NCI-H524 treated with DMSO at 0.1 percent for 48 hours (cell line): ENCODE measurements at places on chromosomes 3 and 15.

DNA sequence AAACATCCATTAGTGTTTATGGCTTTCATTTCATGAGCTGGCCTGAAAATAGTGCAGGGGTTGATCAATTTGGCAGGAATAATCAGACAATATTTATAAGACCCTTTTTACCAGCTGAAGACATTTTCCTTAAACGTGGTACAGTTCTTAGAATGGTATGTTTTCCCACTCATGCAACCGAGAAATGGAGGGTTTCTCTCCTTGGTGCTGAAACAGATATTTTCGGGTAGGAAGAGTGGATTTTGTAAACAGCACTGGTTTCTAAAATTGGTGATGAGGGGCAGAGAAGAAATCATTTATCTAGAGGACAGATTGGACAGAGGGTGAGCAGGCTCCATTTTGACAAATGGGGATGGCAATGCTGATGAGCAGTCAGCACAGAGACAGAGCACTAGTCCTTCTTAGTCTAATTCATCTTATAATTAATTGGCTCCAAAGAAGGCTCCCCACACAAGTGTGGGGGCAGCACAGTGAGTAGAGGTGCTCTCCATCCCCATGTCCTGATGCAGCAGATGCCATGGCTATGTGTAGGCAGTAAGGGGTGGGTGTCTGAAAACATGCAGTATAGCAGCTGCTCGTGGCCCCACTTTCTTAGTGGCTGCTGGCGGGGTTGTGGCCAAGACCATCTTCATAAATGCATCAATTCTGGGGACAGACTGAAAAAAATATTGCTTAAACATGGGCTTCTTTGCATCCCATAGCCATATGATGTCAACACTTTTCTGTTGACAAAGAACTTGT lies 18.1 kb upstream of the SLC7A14 start:
- DNase-seq, result no peak

GRCh38 chr3:129196601-129197000 lies 12.9 kb upstream of the CNBP start:
- DNase-seq, result no peak

DNA sequence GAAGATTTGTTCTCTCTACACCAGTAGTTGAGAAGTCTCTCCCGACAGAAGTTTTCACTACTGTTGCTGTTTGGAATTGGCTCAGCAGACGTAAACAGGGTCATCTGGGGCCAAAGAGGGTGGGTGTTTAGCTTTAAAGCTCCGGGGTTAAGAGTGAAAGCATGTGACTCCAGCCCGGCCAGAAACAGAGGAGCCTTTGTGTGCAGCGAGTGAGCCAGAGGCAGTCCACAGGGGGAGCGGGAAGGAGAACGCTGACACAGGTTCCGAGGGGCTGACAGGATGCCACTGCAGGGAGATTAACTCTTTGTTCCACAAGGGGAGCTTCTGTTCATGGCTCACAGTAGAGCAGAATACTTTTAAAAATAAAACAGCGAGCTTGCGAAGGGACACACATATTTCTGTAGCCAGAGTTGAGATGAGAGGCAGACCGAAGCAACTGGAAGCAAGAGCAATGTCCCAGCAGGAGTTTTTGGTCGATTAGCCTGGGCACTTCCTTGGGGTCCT lies 26.9 kb downstream of the BMF start:
- DNase-seq, result no peak

DNA sequence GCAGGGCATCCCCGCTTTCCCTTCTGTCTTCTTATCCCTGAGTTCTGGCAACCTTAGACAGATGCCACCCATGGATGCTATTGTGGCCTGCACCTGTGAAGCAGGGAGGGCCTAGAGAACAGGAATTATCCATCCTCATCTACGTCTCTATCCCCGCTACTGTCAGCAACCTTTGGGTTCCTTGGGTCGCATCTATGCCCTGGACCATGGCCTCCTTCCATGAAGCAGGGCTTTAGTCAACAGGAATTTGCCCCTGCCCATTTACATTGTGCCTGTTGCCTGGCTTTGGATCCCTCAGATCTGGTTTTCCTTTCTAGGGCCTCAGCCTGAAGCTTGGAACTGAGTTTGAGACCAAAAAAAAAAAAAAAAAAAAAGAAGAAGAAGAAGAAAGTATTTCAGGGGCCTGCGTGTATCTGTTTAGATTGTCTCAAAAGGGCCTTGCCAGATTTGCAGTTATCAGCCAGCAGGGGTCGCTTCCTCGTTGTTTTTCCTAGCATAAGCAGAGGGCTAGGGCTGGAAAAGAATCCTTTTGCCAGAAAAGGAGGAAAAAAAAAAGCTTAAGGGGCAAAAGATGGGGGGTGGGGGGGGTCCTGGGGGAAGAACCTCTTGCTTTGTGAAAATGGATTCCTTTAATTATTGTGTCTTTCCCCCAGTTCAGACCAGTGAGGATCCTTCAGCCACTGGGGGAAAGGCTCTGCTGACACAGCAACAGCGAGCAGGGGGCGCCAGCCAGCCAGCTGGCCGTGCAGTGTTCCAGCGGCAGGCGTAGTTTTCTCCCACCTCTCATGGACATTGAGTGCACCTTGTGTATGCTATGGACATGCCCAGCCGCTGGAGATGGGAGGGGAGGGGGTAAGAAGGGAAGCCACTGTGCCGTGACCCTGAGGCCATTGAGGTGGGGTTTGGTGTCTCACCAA lies 65.7 kb upstream of the ALDH1L1 start:
- DNase-seq, result no peak

- DNase-seq, result no peak
Observed at GRCh38 chr3:46932455-46933225, 43.9 kb downstream of the CCDC12 start.

GRCh38 chr3:131892331-131892730 lies 142.5 kb downstream of the CPNE4 start:
- no peak for DNase-seq

DNA sequence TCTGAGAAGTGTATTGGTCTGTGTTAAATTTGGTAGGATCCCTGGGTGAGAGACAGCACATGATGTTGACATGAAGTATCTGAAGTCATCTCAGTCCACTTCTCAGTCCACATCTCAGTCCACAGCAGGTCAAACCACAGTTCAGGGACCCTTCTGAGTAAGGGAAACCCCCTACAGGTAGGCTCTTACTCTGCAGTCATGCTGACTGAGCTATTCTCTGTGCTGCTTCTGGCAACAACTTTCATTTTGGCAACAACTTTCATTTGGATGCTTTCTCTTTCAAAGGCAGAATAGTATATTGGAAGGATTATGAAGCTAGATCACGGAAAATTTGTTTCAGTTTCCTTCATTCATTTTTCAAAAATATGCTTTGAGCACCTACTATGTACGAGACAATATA lies 178.2 kb upstream of the GOLIM4 start:
- DNase-seq, result no peak

GRCh38 chr3:134802428-134803050 lies 7.5 kb downstream of the EPHB1 start:
- DNase-seq, result no peak

DNA sequence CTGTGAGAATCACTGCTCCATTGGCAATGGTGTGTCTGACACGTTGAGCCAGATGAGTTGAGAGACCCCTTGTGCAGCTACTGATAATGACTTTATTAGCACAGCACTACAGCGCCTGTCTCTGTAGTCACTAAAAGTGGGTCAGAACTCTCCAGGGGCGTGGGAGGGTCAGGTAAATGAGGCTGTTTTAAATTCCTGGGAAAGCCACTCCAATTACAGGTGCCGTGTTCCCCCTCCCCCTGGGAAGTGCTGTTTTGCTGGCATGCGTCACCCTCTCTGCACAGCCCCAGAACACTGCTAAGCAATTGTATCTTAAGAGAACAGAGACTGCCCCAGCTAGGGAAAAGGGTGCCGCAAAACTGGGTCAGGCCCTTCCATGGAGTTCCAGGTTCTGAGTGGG lies 21.5 kb upstream of the CPNE9 start:
- no peak for DNase-seq

- DNase-seq, result no peak
Observed at GRCh38 chr3:113005611-113006010, 14.8 kb downstream of the GTPBP8 start.

- no peak for DNase-seq
Observed at GRCh38 chr3:156769721-156770654, 56.2 kb upstream of the LEKR1 start.

DNA sequence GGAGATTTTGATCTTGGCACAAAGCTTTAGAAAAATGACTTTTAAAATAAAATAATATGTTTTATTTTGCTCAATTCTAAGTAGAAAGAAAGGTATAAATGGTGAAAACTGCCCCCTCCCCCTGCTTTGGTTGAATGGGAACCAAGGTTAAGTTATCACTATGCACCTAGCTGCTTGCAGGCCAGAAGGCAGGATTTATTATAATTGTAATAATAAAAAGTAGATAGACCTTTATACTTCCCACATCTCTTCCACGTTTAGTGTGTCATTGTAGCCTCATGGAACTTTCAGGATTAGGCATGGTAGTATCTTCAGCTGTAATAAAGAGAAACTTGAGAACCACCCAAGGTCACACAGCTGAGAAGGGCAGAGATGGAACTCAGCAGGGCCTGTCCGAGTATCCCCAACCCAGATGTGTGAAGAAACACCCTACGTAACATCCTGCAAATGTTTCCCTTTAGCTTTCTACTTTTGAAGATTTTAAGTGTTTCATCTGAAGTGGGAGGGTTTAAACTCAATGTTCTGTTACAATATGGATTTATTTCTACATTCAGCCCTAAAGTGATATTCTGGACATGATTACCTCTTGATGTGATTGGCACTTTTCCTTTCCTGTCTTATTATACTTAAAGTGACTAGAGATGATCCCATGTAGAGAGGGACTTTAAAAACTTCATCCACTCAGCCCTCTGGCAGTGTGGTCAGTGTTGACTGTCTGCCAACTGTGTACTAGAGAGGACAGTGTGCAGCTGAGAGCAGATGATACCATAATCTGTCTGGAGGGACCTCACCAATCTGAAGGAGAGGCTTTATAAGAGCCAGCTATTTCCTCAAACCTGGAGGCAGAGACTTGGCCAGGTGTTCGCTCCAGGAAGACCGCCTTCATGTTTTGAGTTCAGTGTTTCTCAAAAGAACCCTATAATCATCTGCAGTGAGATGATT lies 282.5 kb upstream of the TRIM42 start:
- peak; percentile 42 for DNase-seq

- no peak for DNase-seq
Observed at GRCh38 chr15:100355342-100355741, 13.6 kb upstream of the ADAMTS17 start.

DNA sequence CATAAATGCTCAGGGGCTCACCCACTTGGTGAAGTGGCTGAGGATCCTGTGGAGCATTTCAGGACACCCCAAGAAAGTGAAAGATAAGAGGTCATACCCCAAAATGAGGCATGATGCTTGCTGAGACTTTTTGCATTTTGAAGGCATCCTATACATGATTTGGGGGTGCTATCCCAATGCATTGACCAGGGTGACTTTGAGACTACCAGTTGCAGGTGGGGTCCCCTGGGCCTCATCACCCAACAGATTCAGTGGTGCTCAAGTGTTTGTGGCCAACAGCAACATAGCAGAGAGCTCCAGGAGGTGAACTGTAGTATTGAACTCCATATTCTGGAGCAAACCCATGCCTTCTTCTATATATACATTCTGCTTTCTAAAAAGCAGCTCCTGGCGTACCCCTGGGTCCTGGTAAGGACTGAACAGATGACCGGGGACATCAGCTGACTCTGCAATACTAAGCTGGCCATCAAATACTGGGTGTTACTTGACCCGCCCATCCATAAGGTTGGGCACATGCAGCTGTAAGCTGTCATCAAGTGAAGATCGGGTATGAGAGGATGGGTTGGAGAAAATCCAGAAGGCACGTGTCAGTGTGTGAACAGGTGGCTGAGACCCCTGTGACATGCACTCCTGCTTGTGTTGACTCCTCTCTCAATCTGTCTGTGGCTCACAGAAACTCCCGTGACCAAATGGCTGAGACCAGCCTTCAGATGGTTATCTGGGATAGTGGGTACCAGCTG lies 143.3 kb downstream of the KLF13 start:
- DNase-seq, result peak; percentile 91

GRCh38 chr3:176491084-176491483 lies 706.2 kb downstream of the TBL1XR1 start:
- no peak for DNase-seq

- no peak for DNase-seq
Observed at GRCh38 chr3:115986555-115987207, 363.4 kb downstream of the GAP43 start.

DNA sequence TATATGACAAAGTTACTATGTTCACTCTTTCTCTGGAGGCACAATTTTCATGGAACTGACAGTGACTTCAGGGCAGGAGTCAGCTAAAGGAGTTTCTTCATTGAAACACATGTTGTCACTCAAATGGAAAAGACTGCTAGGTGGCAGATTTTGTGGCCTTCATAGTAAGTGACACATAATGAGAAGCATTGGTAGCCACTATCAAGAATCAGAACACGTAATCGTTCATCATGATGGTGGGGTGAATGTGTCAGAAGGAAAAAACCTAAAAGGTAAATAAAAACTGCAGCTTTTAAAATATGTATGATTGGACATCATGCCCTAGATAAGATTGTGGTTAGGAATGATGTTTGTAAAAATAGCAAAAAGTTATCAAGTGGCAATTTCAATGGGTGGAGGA lies 1491.0 kb downstream of the SI start:
- no peak for DNase-seq

GRCh38 chr15:98612490-98613110 lies 35.7 kb upstream of the IGF1R start:
- no peak for DNase-seq

DNA sequence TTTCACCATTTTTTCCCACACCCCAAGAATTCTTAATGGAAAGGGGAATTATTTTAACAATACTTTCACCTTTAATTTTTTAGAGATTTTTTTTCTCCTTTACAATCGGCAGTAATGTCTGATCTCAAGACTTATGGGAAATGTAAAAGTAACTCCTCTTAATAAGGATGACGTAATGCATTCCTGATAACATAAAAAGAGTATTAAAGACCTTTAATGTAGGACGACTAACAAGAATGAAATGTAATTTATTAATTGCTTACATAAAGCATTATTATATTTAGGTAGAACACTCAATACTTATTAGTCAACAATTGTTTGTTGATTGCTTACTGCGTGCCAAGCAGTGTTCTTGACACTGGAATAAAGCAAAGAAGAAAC lies 416.8 kb upstream of the NAALADL2 start:
- no peak for DNase-seq

DNA sequence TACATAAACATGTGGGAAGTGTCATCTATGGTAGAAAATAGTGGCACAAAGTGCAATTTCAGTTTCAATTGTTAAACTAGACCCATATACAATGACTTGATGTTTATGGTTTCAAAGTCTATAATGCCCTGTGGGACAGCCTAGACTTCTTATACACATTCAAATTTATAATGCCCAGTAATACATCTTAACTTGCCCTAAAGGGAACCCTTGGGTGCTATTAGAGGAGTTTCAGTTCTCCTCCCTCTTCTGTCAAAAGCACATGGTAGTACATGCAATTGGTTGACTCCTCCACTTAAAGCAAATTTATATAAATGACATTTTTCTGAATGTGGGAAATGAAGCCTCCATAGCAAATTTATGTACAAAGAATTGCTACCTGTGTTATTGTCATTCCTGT lies 30.2 kb upstream of the OR5K4 start:
- no peak for DNase-seq

GRCh38 chr3:74003734-74004133 lies 379.0 kb upstream of the PDZRN3 start:
- DNase-seq, result no peak
